Dermis blood vessel endothelial cell (primary cell): ENCODE measurements at places on chromosomes 5 and 9.

DNA sequence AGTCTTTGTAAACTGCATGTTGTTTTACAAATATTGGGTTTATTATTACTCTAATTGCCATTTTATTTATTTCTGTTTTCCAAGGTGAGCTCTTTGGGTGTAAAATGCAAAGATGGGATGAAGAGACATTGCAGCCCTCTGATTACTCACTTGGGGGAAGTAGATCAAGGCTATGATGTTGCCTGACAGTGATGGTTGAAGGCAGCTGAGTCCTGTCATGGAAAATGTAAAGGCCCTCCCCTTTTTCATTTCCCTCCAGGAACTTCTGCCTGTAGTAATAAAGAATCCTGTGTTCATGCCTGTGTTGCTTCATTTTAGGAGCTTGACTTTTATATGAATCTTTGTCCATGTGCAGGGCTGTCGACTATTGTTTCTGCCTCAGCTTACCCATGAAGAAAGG is 605.4 kb upstream of the CLINT1 start:
- DNase-seq = no peak

GRCh38 chr5:62287237-62287636 is 18.8 kb upstream of the KIF2A start:
- no peak for DNase-seq

GRCh38 chr5:6273090-6273735 is 105.1 kb downstream of the MED10 start:
- no peak for DNase-seq

GRCh38 chr9:37575001-37575400 is 1.2 kb downstream of the FBXO10 start:
- DNase-seq = no peak

- no peak for DNase-seq
These were observed 91.9 kb upstream of the OTULINL start for GRCh38 chr5:14489643-14490042.
